ENCODE measurements at places on chromosomes 4 and X.

DNA sequence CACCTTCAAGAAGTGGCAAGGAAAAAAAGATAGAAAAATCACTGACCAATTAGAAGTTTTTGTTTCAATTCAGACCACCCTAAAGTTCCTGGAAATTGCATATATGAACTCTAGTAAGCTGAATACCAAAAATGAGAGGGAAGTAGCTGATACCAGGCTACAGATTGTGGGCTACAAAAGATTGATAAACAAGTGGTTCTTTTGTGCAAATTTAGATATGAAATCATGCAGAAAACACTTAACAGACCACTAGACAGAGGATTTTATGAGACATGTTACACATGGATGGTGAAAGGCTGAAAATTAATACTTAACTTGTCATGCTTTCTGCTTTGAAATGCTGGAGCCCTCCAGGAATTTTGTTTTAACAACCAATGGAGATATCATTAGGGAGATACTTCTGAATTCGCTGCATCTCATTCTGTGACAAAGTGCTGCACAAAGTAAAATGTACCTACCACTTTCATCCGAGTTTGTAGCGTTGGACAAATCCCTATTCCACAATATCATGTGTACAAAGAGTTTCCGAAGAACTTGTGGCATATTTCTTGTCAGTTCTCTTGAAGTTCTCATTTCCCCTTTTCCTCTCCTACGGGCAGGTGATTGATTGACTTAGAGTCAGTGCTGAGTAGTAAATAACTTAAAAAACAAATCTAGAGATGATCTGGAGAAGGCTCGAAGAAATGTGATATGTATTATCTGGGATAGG is 235.0 kb downstream of the PALLD start:
- DNase-seq = no peak

DNA sequence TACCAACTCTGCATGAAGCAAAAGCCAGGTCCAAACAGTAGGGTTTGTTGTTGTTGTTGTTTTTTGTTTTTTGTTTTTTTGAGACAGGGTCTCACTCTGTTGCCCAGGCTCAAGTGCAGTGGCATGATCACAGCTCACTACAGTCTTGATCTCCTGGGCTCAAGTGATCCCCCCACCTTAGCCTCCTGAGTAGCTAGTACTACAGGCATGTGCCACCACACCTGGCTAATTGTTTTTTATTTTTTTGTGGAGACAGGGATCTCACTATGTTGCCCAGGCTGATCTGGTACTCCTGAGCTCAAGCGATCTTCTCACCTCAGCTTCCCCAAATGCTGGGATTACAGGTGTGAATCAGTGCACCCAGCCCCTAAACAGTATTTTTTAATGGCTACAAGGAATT is 6.2 kb downstream of the S100P start:
- DNase-seq = no peak

DNA sequence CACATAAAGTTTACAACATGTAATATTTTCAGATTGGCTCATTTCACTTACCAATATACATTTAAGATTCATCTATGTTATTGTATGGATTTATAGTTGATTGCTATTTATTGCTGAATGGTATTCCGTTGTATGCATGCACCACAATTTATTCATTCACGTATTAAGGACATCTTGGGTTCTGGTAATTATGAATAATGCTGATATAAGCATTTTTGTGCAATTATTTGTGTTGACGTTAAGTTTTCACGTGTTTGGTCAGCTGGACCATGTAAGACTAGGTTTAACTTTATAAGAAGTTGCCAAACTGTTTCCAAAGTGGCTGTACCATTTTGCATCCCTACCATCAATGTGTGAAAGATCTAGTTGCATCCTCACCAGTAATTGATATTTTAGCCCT is 35.1 kb downstream of the MAGEB10 start:
- DNase-seq = no peak

- no peak for DNase-seq
Measured at GRCh38 chr4:98387345-98388026, 126.3 kb downstream of the RAP1GDS1 start.

- DNase-seq = no peak
Measured at GRCh38 chrX:132842460-132843238, 115.8 kb downstream of the HS6ST2 start.

DNA sequence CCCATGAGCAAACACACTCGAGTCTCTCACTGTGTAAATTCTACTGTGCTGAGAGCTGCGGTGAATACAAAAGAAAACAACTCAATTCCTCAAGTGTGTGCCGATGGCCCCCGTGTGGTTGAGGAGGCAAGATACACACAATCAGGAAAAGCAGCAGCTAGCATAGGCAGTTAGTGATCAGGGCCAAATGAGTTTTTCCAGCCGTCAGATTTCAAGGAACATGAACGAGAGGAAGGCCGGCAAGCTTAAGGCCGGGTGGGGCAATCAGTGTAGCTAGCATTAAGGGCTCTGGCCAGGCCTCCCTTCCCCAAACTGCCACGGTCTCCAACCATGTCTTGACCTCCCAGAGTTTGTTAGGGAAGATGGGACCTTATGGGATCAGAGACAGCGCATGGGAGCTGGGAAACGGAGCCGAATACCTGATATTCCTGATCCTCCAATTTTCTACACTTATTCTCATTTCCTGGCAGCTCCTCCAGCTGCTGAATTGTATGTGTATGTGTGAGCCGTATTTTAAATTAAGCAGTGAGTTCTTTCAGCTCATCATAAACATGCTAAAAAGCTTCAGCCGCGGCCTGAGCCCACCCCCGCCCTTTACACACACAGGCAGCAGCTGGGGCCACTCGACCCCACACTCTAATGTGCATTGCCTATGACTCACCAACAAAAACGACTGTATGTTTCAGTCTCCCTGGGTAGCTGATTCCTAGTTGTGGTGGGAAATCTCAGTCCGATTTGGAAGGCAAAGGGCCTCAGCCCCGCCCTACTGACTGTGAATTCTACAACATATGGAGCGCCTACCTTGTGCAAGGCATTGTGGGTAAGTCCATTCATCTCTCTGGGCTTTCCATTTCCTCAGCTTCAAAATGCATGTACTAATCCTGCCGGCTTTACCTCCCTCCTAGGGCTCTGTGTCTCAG is 59.9 kb downstream of the RTL9 start:
- DNase-seq = no peak

DNA sequence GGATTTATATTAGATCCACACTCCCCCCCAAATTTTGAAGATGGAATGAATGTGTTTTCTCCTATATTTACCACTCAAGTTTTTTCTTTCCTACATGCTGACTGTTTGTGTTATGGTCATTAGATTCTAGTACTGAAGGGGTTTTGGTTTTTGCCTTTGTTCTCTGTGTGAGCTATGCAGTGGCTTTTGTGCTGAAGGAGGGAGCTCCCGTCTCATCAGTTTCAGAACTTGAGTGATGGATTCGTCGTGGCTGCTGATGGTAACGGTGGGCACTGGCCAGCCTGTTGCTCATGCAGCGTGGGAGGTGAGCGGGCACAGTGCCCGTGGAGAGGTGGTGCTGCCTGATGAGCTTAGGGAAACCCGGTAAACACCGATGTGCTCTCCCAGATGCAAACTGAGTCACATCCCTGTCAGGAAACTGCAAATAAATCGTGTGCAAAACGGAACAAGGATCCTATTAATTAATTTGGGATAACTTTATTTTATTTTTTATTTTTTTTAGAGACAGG is 101.5 kb downstream of the SORBS2 start:
- DNase-seq = peak; percentile 79

- DNase-seq = no peak
Measured at GRCh38 chrX:134171661-134172587, 65.1 kb upstream of the CCDC160 start.

DNA sequence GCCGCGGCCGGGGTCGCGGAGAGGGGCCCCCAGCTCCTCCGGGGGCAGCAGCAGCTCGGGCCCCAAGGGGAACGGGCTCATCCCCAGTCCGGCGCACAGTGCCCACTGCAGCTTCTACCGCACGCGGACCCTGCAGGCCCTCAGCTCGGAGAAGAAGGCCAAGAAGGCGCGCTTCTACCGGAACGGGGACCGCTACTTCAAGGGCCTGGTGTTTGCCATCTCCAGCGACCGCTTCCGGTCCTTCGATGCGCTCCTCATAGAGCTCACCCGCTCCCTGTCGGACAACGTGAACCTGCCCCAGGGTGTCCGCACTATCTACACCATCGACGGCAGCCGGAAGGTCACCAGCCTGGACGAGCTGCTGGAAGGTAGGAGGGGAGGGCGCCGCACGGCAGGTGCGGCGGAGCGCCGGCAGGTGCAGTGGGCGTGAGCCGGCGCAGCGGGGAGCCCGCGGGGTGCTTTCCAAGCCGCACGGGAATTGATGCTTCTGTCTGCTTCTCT is 886 bp downstream of the DCLK2 start:
- DNase-seq = no peak

DNA sequence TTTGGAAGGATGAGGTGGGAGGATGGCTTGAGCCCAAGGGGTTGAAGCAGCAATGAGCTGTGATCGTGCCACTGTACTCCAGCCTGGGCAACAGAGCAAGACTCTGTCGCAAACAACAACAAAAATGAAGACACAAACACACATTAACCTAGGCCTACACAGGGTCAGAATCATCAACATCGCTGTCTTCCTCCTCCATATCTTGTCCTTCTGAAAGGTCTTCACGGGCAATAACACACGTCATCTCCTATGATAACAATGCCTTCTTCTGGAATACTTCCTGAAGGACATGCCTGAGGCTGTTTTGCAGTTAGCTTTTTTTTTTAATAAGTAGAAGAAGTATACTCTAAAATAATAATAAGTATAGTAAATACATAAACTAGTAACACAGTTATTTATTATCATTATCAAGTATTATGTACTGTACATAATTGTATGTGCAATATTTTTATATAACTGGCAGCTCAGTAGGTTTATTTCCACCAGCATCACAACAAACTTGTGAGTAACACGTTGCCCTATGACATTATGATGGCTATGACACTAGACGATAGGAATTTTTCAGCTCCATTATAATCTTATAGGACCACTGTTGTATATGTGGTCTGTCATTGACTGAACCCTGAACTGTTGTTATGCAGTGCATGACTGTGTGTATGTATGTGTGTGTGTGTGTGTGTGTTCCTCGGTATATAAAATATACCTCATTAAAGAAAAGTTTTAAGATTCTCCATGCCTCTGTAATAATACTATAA is 69.2 kb upstream of the MAML3 start:
- no peak for DNase-seq

DNA sequence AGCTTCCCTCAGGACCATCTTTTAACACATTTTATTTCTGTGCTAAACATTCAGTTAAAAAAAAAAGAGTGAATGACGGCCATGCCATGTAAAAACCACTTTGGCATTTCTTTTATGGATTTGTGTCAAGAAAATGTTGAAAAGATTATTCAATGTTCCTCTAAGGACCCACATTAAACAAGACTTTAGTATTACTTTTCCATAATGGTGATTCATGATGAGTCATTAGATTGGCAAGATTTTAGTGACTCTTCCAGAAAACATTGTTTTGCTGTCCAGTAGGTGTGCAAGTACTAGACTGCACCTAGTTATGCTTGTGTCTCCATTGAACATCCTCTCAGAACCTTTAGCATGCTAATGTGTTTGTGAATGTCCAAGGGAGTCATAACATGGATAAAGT is 748.6 kb downstream of the STPG2 start:
- no peak for DNase-seq

DNA sequence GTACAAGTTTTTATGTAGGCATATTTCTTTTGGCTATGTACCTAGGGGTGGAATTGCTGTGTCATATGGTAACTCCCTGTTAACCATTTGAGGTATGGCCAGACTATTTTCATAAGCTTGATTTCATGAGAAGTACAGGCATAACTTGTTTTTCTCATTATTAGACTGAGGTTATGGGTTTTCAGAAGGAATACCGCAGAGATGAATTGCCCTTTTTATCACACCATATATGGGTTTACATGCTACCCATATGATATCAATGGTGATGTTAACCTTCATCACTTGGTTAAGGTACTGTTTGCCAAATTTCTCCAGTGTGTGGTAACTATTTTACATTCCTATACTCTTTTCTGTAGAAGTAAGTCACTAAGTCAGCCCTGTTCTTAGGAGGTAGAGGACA is 23.5 kb downstream of the RAB40A start:
- DNase-seq = no peak

- no peak for DNase-seq
Measured at GRCh38 chr4:102411408-102411807, 66.1 kb upstream of the SLC39A8 start.

- no peak for DNase-seq
Measured at GRCh38 chr4:8847764-8848163, 23.9 kb downstream of the HMX1 start.

DNA sequence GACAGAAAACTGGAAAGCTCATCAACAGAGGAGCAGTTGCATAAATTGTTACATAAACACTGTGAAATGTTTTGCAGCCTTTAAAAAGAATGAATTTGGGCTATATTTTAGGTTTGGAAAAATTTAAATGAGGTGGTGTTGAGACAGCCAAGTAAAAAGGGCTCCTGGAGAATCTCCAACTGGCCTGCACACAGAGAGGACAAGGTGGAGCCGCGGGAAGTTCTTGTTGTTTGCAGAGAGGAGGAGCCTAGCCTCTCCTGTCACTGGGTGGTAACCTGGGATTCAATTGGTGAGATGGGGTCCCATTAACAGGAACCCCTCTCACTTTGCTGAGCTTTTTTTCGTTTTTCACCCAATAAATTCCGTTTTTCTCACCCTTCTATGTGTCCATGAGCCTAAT is 13.4 kb downstream of the GIMD1 start:
- DNase-seq = peak; percentile 63

GRCh38 chrX:85561231-85561630 is 181.8 kb upstream of the POF1B start:
- no peak for DNase-seq

- no peak for DNase-seq
Measured at GRCh38 chrX:37686996-37687395, 1.4 kb downstream of the XK start.

DNA sequence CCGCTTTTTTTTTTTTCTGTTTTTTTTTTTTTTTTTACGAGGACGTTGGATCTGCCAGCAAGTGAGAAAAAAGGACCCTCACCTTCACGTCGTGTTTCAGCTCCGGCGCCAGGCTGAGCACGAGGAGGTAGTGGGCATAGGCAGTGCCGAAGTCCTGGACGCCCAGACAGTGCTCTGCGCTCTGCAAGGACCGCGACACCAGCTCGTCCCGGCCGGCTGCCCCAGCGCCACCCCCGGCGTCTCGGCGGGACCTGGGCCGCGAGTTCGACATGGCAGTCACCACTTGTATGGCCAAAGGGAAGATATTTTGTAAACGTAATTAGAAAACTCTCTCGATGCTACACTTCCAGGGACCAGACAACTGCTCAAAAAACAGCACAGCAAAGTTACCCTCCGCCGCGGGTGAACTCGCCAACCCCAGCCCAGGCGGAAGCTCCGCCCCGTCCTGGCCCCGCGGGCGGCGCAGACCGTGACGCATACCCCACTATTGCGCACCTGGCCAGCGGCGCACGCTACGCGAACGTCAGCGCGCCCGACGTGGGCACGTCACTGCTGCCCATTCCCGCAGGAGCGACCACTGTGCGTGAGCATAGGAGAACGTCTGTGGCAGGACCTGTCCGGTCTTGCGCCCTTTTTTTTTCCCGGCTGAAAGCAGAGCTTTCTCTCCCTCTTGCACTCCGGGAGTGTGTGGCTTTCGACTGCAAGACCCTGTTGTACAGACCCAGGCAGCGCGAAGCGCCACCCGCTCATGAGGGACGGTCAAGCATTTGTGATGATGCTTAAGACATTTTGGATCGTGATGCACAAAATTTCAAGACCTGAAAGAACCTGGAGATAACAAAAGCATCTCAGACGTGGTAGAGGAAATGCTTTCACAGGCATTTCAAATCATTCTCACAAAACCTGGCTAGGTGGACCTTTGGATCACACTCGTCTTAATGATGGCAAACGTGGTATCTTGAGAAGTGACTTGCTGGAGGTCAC is at the start of gene PRMT9:
Gene PRMT9, minus strand, starts transcription at position 447 of the 984 bp plus-strand sequence. Its CDS starts 176 bp downstream, at position 271.
- DNase-seq = peak; percentile 94

GRCh38 chr4:8239226-8239625 is 30.3 kb upstream of the HTRA3 start:
- no peak for DNase-seq
